ENCODE measurements at places on chromosomes 2 and 18.

GRCh38 chr18:77223221-77223639 lies 26.4 kb upstream of the GALR1 start:
- no peaks in the 10 kb centered on the region for H3K4me1 ChIP-seq
- H3K27ac ChIP-seq: no peak overlapping the region
- H3K36me3 ChIP-seq: no peaks in the 10 kb centered on the region
- no peak overlapping the region for H3K4me3 ChIP-seq

DNA sequence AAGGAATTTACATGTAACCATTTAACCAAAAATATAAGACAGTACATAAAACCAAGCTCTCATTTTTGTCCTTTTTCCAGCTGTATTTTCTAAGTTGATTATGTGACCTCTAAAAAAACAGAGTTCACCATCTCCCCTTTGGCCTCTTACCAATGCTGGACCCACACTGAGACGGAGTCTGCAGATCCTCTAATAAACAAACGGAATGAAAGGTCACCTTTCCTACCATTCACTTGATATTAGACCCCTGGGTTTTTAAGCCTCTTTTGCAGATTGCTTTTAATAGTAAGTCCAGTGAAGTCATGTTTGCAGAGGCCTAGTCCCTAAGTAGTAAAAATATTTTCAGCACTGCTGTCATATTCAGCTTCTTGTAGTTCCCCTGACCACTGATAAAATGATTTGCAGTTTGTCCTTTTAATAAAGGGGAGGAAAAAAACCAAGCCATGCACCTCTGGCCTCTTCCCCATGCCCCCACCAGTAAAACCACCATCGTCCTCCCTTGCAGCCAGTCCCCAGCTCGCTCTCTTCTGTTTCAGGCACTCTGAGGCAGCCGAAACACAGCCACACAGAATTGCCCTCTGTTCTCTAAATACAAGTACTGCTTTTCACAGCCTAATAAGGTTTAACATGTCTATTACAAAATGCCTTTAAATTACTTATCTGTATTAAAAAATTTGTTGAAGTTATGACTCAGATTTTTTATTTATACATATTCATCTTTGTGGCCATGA lies 427.5 kb downstream of the PARD3B start:
- DNase-seq: no peak
- no peaks in the 10 kb centered on the region for H3K27me3 ChIP-seq
- no peaks in the 10 kb centered on the region for H3K4me1 ChIP-seq
- H3K36me3 ChIP-seq: no peaks in the 10 kb centered on the region
- peak overlapping the region; percentile 63 for H3K27ac ChIP-seq

DNA sequence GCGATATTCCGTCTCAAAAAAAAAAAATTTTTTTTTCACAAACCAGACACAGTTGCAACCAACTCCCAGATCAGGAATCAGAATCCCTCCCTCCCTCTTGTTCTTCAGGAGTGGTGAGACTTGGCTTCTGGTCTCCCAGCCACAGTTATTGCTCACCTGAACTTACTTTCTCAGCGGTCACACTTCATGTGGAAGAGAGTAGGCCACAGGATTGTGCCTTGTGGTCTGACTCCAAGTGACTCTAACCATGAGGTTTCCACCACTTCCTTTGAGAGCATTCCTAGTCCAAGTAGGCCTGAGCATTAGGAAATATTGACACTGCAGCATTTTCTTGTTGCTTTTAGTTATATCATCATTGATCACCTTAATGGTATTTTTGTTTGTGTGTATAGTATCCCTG lies 12.1 kb downstream of the FMNL2 start:
- no peaks in the 10 kb centered on the region for H3K36me3 ChIP-seq
- H3K27ac ChIP-seq: no peak overlapping the region
- no peaks in the 10 kb centered on the region for H3K4me1 ChIP-seq
- no peak overlapping the region for H3K4me3 ChIP-seq
- no peaks in the 10 kb centered on the region for H3K27me3 ChIP-seq

DNA sequence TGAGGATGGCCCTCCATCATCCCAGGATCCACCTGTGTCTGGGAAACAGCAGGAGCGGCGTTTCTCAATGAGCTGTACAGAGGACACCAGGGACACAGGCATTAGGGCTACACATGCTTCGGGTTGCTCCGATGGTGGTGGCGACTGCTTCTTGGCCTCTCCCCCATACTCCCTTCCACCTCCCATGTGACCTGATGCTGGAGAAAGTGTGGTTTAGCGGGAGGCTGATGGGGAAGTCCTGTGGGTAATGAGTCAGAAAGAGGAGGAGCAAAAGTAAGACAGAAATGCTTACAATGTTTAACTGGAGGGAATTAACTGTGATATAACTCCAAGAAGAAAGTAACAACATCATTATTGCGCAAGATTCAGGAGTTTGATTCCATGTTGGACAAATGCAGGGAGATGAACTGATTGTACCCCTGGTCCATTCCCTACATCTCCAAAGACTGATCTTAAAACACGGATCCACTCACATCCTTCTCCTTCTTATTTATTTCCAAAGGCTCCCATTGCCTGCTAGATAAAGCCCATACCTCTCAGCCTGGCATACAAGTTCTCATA lies 186.6 kb downstream of the NRP2 start:
- H3K27ac ChIP-seq: no peak overlapping the region
- DNase-seq: no peak
- no peak overlapping the region for H3K4me3 ChIP-seq
- H3K27me3 ChIP-seq: no peaks in the 10 kb centered on the region
- H3K36me3 ChIP-seq: no peaks in the 10 kb centered on the region

GRCh38 chr2:238145046-238145445 lies 6.6 kb downstream of the KLHL30 start:
- no peak for DNase-seq
- H3K27ac ChIP-seq: no peak overlapping the region
- no peak overlapping the region for H3K4me3 ChIP-seq
- no peaks in the 10 kb centered on the region for H3K36me3 ChIP-seq
- H3K4me1 ChIP-seq: no peaks in the 10 kb centered on the region

DNA sequence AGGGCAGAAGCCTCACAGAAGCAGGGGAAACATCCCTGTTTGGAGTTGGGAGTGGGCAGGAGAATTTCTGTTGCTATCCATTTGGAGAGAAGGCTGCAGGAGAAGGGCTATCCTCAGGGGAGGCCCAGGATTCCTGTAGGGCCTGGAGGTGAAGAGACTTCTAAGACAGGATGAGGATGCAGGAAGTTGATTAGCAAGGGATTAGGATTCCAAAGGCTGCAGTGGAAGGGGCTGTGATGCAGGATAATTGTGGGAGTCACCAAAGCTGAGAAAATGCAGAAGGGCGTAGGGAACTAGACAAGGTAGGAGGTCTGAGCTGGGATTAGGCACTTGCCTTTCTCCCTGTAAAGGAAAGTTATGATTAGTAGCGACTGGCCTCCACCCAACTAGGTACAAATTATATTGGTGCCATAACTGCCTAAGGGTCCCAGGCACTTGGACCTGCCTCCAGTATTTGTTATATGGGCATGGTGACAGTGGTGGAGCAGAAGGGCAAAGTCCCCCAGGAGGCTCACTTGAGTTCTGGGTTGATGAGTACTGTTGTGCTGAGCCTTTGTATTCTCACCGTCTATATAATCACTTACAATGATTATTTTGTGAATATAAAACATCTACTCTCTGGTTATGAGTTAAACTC lies 96.4 kb upstream of the MSTN start:
- peak overlapping the region; percentile 88 for H3K27ac ChIP-seq
- H3K4me1 ChIP-seq: peaks cover 42% of the 10 kb centered on the region
- H3K4me3 ChIP-seq: no peak overlapping the region
- H3K27me3 ChIP-seq: no peaks in the 10 kb centered on the region

DNA sequence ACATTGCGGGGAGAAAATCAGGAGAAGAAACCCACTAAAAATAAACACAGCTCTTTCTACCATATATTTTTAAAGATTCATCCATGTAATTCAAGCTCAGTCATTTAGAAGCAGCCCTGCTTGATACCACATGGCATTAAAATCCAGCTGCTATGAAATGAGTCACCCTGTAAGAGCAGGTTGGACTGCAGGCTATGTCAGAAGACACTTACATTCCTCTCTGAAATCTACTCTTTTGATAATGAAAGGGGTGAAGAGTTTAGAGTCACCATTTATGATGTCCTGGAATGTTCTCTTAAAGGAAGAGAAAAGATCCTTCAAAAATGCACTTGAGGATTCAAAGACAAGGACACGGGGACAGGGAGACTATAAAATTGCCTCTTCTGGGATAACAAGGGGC lies 100.6 kb upstream of the APCDD1 start:
- no peaks in the 10 kb centered on the region for H3K27me3 ChIP-seq
- no peak overlapping the region for H3K4me3 ChIP-seq
- H3K4me1 ChIP-seq: no peaks in the 10 kb centered on the region
- H3K36me3 ChIP-seq: no peaks in the 10 kb centered on the region
- H3K27ac ChIP-seq: peak overlapping the region; percentile 68

- H3K36me3 ChIP-seq: no peaks in the 10 kb centered on the region
- no peak for DNase-seq
- H3K27ac ChIP-seq: no peak overlapping the region
- H3K4me3 ChIP-seq: no peak overlapping the region
- H3K27me3 ChIP-seq: no peaks in the 10 kb centered on the region
Measured at GRCh38 chr2:218975060-218975777, 9.8 kb downstream of the FEV start.

GRCh38 chr18:5979176-5979888 lies 84.0 kb upstream of the TMEM200C start:
- H3K27me3 ChIP-seq: no peaks in the 10 kb centered on the region
- no peaks in the 10 kb centered on the region for H3K4me1 ChIP-seq
- H3K4me3 ChIP-seq: no peak overlapping the region
- no peaks in the 10 kb centered on the region for H3K36me3 ChIP-seq

GRCh38 chr2:218391202-218391601 lies 8.5 kb upstream of the CTDSP1 start:
- no peak for DNase-seq
- H3K4me1 ChIP-seq: no peaks in the 10 kb centered on the region
- H3K36me3 ChIP-seq: no peaks in the 10 kb centered on the region
- H3K27me3 ChIP-seq: no peaks in the 10 kb centered on the region

DNA sequence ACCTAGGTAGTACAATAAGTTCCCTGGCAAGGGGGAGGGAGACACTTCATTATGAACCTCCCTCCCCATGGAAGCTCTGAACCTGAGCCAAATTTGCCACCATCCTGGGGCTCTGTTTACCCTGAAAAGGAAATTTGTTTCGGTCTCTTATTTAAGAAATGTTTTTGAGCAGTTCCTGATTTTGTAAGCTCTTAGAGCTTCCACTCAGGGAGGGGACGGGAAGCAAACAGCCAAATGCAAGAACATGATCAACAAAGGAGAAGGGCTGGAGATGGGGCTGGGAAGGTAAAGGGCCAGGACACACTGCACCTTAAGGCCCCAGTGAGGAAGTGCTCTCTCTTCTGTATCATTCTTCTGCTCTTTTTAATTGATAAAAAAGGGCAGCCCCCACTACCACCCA lies 117.9 kb downstream of the NRP2 start:
- no peak overlapping the region for H3K4me3 ChIP-seq
- no peaks in the 10 kb centered on the region for H3K27me3 ChIP-seq
- H3K27ac ChIP-seq: no peak overlapping the region
- peaks cover 39% of the 10 kb centered on the region for H3K36me3 ChIP-seq
- H3K4me1 ChIP-seq: no peaks in the 10 kb centered on the region

DNA sequence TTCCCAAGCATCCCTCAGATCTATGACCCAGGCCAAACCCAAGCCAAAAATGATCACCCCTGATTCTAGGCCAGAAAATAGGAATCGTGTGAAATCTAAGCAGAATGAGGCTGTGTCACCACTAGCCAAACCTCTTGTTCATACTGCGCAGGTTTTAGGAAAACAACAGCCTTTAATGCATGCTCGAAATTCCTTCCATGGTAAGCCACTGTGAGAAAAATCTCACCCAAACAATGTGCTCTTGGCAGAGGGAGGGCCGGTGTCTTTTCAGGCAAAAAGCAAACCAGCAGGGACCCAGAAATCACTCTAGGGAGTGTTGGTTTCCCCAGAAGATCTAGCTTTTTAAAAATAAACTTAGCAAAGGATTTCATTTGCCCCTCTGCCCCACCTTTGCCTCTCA lies 71.2 kb upstream of the FOSL2 start:
- no peaks in the 10 kb centered on the region for H3K36me3 ChIP-seq
- H3K4me1 ChIP-seq: peaks cover 16% of the 10 kb centered on the region
- H3K27me3 ChIP-seq: no peaks in the 10 kb centered on the region
- H3K4me3 ChIP-seq: no peak overlapping the region

- H3K27ac ChIP-seq: no peak overlapping the region
- peaks cover 50% of the 10 kb centered on the region for H3K36me3 ChIP-seq
- no peaks in the 10 kb centered on the region for H3K4me1 ChIP-seq
- H3K4me3 ChIP-seq: no peak overlapping the region
- H3K27me3 ChIP-seq: no peaks in the 10 kb centered on the region
Measured at GRCh38 chr2:230879271-230879882, 14.6 kb downstream of the ITM2C start.

DNA sequence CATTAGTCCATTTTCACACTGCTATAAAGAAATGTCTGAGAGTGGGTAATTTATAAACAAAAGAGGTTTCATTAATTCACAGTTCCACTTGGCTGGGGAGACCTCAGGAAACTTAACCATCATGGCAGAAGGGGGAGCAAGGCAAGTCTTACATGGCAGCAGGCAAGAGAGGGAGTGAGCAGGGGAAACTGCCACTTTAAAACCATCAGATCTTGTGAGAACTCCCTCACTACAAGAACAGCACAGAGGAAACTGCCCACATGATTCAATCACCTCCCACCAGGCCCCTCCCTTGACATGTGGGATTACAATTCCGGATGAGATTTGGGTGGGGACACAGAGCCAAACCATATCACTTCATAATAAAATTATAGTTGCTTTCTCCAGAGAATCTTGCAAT lies 365.5 kb upstream of the ID2 start:
- no peak overlapping the region for H3K4me3 ChIP-seq
- H3K4me1 ChIP-seq: no peaks in the 10 kb centered on the region
- H3K36me3 ChIP-seq: no peaks in the 10 kb centered on the region
- no peak overlapping the region for H3K27ac ChIP-seq
- H3K27me3 ChIP-seq: no peaks in the 10 kb centered on the region

GRCh38 chr2:32941944-32942690 lies 4.6 kb upstream of the LTBP1 start:
- no peaks in the 10 kb centered on the region for H3K36me3 ChIP-seq
- no peaks in the 10 kb centered on the region for H3K27me3 ChIP-seq
- no peaks in the 10 kb centered on the region for H3K4me1 ChIP-seq

DNA sequence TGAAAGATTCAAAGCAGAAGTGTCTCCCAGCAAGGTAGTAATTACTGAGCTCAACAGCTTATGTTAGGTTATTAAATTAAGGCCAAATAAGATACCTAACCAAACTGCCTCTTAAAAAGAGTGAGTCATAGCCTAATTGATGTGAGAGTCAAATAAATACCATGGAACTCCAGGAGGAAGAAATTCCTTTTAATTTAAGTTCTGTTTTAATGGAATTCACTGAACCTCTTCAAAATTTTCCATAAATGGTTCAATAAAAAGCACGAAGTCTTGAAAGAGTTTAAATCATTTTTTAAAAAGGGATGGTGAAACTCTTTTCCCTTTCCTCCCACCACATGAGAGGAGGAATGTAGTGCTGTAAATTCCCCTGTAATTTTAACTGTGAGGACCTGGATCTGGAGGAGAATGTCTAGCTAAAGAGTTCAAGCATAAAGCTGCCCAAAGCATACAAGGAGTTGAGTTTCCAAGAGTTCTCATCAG lies 180.8 kb upstream of the MMADHC start:
- H3K27me3 ChIP-seq: no peaks in the 10 kb centered on the region
- no peaks in the 10 kb centered on the region for H3K36me3 ChIP-seq
- no peak overlapping the region for H3K27ac ChIP-seq
- no peak overlapping the region for H3K4me3 ChIP-seq
- DNase-seq: no peak

- no peak for DNase-seq
- no peaks in the 10 kb centered on the region for H3K36me3 ChIP-seq
- H3K27ac ChIP-seq: no peak overlapping the region
- no peaks in the 10 kb centered on the region for H3K27me3 ChIP-seq
- H3K4me3 ChIP-seq: no peak overlapping the region
Measured at GRCh38 chr2:195727106-195727505, 70.1 kb downstream of the SLC39A10 start.

- no peak overlapping the region for H3K4me3 ChIP-seq
- no peaks in the 10 kb centered on the region for H3K27me3 ChIP-seq
- no peaks in the 10 kb centered on the region for H3K4me1 ChIP-seq
- no peak for DNase-seq
Measured at GRCh38 chr2:48328942-48329723, 200.8 kb upstream of the STON1 start.

Measured in tibial nerve (tissue), 4 donors.